HS-27A (cell line): ENCODE measurements at places on chromosomes 4 and X.
A peak's percentile ranks its signal among the peaks of the same experiment; 100 is the strongest.

DNA sequence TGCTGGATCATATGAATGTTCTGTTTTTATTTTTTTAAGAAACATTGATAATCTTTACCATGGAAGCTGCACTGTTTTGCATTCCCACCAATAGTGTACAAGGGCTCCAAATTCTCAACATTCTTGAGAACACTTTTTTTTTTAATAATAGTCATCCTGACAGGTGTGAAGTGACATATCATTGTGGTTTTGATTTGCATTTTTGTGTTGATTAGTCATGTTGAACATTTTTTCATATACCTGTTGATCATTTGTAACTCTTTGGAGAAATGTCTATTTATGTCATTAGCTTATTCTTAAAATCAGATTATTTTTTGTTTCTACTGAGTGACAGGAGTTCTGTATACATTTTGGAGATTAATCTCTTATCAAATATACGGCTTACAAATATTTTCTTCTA lies 408.5 kb downstream of the GLUD2 start:
- no peak for DNase-seq

DNA sequence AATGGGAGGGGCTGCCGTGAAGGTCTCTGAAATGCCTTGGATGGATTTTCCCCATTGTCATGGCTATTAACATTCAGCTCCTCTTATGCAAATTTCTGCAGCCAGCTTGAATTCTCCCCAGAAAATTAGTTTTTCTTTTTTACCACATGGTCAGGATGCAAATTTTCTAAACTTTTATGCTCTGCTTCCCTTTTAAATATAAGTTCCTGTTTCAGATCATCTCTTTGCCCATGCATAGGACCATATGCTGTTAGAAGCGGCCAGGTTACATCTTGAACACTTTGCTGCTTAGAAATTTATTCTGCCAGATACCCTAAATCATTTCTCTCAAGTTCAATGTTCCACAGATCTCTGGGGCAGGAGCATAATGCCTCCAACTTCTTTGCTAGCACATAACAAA lies 13.8 kb upstream of the CLDN34 start:
- DNase-seq, result no peak

- DNase-seq, result peak; percentile 31
These were observed 3.0 kb downstream of the ANK2 start for GRCh38 chr4:113052379-113052951.

DNA sequence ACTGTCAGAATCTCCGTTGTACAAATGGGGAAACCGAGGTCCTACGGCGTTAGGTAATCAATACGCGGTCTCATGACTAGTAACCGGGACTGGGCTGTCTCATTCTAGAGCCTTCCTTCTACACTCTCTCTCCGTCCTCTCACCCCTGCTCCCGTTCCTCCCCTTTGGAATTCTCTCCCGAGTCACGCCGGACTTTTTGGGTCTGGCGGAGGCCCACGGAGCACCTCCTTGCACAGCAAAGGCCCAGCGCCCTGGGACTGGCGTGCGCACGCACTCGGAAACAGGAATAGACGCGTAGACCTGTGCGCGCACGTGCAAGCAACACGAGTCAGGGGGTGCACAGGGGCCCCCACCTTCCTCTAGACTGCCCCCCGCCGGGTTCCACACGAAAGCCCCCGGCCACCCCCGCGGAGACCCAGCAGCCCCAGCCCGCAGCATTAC lies 361 bp downstream of the QDPR start:
- no peak for DNase-seq

DNA sequence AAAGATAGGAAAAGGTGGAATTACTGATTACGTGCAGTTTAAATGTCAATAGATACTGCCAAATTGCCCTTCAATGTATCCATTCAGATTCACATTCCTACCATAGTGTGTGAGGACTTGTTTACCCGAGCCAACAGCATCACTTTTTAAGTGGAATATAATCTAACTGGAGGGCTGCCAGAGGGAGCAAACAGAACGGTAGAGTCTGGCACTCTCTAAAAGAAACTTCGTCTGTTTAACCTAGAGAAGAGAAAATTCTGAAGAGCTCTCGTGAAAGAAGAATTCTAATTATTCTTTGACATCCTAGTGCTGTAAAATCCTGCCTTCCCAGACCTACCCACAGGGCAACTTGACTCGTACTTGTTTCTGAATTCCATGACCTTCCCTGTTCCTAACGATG lies 23.2 kb downstream of the SMIM43 start:
- DNase-seq, result no peak

- DNase-seq, result no peak
These were observed 223.8 kb upstream of the MAGEC2 start for GRCh38 chrX:142428916-142429315.

DNA sequence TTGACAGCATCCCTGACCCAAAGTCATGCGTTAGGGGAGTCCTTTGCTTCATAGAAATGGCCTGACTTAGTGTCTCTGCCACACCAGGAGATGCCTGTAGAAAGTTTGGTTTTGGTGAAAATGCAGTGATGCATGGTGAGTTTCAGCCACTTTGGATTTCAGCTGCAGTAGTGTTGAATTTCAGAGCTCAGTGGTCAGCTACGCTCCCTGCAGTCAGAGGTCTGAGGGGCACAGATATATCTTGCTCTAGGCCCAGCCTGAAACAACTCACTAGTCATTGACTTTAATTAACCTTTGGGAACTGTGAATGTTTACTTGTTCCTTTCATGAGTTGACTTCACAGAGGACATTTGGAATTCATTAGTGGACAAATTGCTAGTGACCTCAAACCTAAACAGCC lies 17.5 kb downstream of the RBMX2 start:
- DNase-seq, result no peak

DNA sequence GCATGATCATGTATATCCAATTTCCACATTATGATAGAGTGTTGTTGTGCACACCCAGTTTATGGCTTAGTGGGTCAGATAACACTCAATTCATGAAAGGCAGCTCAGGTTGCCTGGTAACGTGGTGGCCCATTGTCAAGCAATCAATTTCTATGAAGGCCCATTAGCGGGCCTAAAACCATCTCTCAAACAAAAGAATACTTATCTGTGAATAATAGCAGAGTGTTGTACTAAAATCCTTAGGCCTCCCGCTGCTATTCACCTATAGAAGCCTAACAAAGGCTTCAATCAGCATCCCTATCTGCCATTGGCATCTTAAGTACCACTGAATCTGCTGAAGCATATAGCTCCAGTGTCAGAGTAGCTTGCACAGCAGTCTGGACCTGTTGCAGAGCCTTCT lies 849.6 kb upstream of the POU3F4 start:
- DNase-seq, result no peak

DNA sequence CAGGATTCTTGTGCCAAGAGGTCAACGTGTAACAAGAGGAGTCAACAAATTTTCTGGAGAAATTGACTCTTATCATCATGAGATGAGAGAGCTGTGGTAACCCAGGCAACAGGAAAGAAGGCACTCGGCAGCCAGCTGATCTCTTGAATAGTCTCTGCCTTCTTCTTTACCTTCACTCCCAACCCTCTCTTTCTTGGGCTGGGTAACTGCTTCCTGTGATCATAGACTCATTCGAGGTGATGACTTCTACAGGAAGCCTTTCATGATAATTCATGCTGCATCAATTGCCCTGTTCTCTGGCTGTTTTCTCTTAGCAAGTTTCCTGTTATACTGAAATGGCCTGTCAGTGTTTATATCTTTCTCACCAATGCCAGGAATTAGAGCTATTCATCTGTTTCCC lies 70.8 kb upstream of the FSTL5 start:
- DNase-seq, result no peak

- no peak for DNase-seq
These were observed 302.2 kb downstream of the BCOR start for GRCh38 chrX:39795605-39796004.

GRCh38 chr4:77818073-77818601 lies 1.0 kb downstream of the CNOT6L start:
- peak; percentile 81 for DNase-seq
